Femur (tissue), 1 donor: ENCODE measurements at places on chromosomes 2 and 18.

GRCh38 chr2:28650266-28650584, 101.4 kb upstream of the PPP1CB start:
- DNase-seq = no peak

- DNase-seq = peak; percentile 77
Observed at GRCh38 chr2:27701676-27702075, 38.0 kb downstream of the SLC4A1AP start.

DNA sequence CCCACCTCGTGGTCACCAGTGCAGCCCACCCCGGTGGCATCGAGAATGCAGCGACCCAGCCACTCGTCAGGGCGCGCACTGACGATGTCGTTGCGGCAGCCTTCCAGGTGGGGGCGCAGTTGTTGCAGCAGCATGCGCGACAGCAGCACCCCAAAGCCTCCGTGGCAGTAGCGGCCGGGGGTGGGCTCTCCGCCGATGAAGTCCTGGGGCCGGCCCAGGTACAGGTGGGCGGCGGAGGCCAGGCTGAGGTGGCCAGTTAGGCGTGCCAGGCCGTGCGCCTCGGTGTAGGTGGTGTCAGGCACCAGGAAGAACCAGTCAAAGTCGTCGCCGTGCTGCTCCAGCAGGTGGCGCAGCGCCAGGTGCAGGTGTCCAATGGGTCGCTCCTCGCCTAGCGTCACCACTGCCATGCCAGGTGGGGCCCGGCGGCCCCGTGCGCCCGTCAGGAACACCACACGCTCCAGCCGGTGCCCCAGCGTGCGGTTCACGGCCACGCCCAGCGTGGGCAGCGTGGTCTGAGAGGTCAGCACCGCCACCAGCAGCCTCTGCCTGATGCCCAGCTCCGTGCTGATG, 1.9 kb downstream of the CHPF start:
- DNase-seq = peak; percentile 86

DNA sequence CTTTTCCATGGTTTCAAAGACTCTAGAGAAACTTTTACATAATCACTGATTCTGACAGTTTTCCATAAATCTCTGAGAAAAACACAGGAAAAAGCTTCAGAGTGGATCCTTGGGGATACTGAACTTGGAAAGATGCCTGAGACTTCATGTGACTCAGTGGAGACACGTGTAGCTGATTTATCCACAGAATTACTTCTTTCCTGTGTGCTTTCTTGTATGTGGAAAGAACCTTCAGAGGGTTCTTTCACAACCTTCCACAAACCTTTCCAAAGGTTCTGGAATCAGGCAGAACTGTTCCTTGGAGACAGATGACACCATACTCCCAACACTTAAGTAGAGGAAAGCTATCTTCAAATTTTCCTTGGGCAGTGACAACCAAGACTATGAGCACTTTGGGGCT, 207.2 kb downstream of the RND3 start:
- DNase-seq = peak; percentile 74

DNA sequence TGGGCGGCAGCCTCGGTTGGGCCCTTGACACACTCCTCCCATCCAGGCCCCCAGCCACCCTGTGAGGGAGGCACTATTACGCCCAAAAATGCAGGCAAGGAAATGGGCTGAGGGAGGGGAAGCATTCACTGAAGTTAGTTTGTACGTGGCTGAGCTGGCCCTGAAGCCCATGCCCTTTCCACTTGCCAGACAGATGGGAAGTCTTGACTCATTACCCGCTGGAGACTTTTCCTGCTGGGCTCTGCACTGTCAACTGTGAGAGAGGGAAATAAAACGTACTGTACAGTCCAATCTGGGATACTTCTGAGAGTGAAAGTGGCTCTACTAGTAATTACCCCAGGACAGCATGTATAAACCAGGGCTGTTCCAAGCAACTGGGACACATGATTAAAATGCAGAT, 125.9 kb downstream of the MSH2 start:
- DNase-seq = no peak

GRCh38 chr2:235803028-235803427, 309.2 kb downstream of the AGAP1 start:
- DNase-seq = no peak

DNA sequence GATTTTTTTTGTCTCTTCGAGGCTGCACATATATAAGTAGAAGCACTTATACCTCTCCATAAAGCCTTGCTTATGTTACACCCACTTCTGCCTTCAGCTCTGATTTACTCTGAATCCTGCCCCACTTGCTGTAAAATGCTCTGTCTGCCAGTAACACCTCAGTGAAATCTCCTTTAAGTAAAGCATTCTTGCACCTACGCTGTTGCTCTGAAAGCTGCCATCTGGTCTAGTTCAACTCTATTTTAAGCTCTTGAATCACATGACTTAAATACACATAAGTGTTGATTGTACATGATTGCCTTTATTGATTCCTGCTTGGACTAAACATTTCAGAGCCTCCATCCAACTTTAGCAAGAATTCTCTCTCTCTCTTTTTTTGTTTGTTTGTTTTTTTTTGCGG, 609.0 kb upstream of the CELF4 start:
- DNase-seq = no peak

DNA sequence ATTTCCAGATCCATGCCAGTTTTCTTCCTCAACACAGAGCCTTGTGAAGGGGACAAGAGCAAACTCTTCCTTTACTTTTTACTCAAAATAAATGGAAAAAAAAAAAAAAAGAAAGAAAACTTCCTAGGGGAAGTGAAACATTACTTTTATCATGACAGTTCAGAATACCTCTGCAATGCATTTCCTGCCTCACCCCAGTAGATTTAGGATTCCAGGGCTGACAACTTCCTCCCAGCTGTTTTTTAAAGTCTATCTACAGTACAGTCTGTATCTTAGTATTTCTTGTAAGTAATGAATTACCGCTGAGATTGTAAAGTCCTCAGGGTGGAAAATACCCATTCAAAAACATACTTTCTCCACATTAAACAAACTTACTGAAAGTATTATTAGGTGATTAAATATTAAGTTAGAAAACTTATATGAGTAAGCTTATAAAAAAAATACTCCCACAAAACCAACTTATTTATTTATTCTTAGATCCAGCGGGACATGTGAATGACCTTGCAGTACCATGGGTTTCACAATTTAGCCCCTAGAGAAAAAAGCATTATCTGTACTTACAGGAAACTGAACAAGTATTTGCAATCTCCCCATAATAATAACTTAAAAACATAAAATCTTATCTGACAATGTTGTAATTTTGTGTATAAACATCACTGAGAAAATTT, 117.7 kb downstream of the RBMS1 start:
- DNase-seq = no peak

DNA sequence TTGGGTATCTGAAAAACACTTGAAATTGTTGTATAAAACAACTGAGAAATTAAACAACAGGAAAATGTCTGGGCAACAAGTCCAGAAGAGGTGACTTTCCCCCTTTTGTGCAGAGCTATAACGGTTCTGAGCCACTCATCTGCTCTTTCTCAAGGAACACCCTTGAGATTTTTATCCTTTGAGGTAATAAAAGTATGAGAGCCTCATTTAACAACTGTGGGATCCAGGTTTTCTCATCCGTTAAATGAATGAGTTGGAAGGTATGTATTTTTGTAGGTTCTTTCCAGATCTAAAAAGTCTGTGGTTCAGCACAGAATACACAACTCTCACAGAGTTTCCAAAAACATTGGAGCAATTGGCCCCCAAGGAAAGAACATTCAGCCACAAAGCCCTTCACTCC, 93.0 kb downstream of the ANKRD44 start:
- DNase-seq = no peak

DNA sequence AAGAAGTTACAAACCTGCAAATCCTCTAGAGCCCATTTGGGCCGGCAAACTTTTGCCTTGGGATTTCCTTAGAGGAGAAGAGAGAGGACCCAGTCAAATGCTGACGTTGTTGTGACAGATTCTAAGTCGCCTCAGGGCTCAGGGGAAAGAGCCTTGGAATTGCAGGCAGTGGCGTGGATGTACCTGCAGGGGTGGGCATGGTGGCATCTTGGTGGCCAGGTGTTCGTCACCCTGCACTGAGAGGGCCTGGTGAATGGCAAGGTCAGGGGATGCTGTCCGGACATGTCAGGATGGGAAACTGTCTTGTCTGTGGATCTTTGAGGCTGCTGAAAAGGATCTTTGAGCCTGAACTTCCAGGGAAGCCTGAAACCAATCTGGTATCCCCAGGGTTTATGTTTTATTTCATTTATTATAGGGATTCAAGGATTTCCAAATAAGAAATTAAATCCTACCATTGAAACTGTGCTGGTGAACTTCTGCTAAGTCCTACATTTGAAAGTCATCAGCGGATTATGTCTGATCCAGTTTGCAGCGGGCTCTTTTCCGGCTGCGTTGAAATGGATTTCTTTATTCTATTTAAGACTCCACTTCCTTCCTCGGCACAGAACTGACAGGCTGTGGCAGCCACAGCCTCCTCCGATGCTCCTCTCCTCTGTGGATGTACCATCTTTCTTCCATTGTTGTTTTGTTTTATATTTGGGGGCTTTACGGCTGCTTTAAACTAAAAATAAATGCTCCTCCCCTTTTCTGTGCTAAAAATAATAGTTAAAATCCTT, 207.6 kb downstream of the AGAP1 start:
- no peak for DNase-seq

GRCh38 chr2:16142383-16143361, 202.3 kb downstream of the MYCN start:
- no peak for DNase-seq

DNA sequence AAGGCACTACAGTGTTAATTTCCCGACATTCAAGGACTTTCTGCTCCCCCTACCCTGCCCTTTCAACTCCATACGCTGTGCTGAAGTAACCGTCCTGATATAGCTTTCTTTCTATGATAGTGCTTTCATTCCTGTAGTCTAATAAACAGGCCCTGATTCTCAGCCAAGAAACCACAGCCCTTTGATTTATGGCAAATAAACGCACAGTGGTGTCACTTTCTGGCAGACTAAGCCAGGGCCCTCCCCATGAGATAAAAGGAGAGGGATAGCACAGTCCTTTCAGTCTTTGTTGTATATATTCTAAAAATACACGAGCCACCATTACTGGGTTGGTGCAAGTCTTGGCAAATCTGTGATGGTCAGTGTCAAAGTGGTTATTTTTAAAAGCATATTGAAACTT, 291.2 kb downstream of the ALPK2 start:
- no peak for DNase-seq

- DNase-seq = peak; percentile 20
Observed at GRCh38 chr2:159903443-159904126, 105.6 kb upstream of the CD302 start.

DNA sequence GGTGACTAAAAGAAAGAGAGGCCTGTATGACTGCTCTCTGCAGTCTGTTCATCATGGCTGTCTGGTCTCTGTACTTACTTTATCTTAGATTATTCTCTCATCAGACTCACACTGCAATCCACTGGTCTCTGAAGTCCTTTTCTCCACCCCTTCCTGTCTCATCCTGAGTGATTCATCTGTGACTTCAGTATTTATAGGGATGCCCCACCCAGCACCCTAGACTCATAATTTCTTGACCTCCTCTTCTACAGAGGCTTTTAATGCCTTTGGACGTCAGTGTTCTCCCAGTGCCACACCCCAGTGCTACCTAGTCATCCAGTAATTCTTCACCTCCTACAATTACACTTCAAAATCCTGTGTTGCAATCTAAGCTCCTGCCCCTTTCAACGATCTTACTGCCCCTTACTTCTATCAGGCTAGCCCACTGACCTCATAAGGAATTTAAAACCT, 14.9 kb upstream of the ITPRID2 start:
- DNase-seq = no peak

GRCh38 chr2:107303964-107304363, 418.0 kb upstream of the ST6GAL2 start:
- DNase-seq = no peak

- no peak for DNase-seq
Observed at GRCh38 chr2:142190805-142191204, 60.0 kb upstream of the LRP1B start.

- DNase-seq = peak; percentile 56
Observed at GRCh38 chr18:44536046-44536445, 144.6 kb upstream of the SETBP1 start.

DNA sequence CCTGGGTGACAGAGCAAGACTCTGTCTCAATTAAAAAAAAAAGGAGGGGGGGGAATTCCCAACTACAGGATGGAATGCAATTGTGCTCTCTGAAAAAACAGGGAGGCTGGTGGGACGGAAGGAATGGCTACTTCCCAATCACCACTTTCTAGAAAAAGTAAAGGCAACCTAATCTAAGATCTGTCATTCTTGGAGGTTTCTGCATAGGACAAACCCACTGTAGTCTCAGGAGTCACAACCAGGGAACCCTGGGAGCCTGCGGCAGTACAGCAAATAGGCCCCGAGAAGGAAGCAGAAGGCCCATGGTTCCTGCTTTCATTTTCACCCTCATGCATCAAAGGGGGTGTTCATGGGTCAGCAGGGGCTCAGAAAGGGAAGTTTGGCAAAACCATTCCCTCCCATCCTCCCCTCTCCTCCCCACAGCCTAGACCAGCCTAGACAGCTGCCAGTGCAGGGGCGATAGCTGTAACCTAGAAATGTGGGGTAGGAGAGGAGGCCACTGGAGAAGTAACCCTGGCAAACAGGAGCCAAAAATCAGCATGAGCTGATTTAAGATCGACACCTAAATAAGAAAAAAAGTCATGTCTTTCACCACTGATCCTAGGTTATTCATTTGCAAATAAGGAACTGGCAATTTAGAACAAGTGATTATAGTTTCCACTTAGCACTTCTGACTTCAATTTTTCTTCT, 48.0 kb downstream of the TRABD2A start:
- DNase-seq = peak; percentile 27

DNA sequence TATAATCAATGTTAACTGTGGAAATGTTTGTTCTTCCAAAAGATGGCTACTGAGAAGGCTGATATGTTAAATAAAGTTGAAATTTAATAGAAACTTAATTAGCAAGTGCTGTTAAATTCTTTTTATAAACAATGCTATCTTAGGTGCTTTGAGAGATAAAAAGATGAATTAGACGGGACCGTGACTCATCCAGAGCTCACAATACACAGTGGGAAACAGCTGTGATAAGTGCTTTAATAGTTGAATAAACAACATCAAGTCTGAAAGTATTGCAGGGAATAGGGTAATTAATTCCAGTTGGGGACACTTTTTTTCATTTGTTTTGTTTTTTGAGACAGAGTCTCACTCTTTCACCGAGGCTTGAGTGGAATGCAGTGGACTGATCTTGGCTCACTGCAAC, 85.5 kb upstream of the DTNA start:
- no peak for DNase-seq

- DNase-seq = no peak
Observed at GRCh38 chr2:29374823-29375222, 259.6 kb downstream of the CLIP4 start.
